ENCODE measurements at places on chromosomes 3 and 15.
A peak's percentile ranks its signal among the peaks of the same experiment; 100 is the strongest.

DNA sequence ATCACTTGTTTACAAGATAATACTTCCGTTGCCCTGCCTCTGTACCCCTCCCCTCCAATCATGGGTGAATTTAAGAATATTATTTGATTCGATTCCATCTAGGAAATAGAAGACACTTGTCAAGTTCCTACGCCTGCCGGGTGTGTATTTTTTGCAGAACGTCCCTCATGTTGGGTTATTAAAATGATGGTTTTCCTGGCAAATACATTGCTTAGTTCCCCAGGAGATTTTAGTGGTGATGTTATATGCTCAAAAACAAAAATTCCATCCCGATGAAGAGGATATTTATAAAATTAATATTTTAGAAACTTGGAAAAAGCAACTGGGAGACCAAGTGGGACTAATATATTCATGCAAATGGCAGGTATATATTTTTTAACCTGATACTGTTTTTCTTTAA, 548.4 kb downstream of the EDEM1 start:
- DNase-seq, result no peak

- no peak for DNase-seq
These were observed 105.5 kb upstream of the ICE2 start for GRCh38 chr15:60584355-60584998.

DNA sequence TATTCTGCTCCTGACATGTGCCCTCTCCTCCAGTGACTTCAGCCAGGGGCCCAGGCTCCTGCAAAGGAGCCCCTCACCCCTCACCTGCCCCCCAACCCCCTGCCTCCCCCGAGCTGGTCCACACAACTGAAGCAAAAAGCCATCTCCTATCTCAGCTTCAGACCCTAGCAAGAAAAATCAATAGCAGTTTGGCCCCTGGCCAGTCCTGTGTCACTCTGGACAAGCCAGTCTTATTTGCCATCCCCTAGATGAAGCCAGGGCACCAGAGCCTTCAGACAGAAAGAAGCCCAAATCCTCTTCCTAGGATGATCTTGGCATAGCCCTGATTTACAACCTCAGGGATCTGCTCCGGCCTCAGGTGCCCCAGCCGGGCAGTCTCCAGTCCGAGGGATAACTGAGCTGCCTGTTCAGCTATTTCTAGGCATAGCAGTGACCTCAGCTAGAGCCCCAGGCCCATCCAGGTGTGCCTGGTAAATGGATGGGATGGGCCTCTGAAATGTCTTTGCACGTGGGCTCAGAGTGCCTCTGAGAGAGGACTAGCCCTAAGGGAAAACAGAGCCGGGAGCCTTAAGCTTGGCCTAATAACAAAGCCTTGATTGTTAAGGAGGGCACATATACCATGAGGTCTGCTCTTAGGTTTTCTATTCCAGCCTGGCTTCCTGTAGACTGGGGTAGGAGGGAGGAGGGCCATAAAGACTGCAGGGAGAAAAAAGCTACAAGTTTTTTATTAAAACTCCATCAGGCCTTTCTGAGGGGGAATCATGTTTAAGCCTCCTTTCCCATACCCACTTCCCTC, 242.0 kb downstream of the SHQ1 start:
- DNase-seq, result peak; percentile 88

GRCh38 chr15:65081758-65082157, 5.2 kb downstream of the KBTBD13 start:
- no peak for DNase-seq

DNA sequence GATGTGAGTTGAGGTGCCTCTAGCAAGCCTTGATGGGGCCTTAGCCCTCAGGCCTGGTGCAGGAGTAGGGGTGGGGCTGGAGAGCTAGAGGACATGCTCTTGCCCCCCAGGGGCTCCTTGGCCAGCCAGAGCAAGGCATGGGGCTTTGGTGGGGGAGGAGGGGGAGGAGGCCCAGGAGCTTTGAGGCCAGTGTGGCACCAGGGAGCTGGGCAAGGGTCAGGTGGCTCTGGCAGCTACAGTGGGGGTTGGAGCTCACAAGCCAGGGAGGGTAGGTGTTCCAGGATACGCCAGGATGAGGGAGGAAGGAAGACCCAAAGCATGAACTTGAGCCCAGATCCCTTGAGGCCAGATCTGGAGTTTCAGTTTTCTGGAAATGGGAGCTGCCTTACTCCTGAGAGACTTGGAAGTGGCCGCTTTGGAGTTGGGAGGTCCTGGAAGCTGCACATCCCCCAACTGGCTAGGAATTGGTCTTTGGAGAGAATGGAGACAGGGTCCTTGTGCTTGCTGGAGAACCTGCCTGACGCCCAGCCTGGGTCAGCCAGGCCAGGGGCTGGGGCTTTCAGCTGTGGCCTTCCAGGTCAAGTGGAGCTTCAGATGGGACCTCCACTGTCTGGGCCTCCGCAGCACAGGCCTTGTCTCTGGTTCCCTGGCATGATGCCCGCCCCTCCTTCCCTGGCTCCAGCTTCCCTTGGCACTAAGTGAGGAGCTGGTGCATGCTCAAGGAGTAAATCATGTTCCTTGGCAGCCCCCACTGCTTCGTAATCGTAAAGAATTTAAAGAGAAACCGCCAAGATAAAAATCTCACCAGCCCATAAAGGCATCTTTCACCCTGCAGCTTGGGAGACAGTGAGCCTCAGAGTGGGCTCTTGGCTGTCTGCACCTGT, 8.7 kb downstream of the SEMA3F start:
- DNase-seq, result no peak

GRCh38 chr3:5016211-5017161, 37.2 kb downstream of the BHLHE40 start:
- DNase-seq, result peak; percentile 38

- DNase-seq, result no peak
These were observed 4.8 kb downstream of the TTBK2 start for GRCh38 chr15:42915654-42916315.

- no peak for DNase-seq
These were observed 7.3 kb downstream of the ARL6IP5 start for GRCh38 chr3:69092030-69092516.

DNA sequence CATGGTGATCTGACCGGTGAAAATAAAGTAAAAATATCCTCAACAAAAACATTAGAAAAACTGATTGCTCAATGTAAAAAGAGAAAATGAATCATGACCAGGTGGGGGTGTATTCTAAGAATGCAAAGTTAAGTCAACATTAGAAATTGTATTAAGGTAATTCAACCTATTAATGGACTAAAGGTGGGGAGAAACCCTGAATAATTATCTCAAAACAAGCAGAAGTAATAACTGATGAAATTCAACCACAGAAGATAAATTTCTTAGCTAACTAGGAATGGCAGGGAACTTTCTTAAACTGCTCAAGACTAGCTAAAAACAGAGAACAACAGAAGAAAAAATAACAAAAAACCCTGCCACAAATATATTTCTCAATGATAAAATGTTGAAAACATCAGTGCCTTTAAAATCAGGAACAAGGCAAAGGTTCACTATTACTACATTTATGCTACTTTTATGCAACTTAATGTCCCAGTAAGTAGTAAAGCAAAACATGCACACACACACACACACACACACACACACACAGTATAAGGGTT, 204.4 kb upstream of the THBS1 start:
- no peak for DNase-seq

GRCh38 chr3:169250000-169250399, 413.5 kb downstream of the MECOM start:
- no peak for DNase-seq

- no peak for DNase-seq
These were observed 436.5 kb upstream of the TBL1XR1 start for GRCh38 chr3:177633671-177634207.

DNA sequence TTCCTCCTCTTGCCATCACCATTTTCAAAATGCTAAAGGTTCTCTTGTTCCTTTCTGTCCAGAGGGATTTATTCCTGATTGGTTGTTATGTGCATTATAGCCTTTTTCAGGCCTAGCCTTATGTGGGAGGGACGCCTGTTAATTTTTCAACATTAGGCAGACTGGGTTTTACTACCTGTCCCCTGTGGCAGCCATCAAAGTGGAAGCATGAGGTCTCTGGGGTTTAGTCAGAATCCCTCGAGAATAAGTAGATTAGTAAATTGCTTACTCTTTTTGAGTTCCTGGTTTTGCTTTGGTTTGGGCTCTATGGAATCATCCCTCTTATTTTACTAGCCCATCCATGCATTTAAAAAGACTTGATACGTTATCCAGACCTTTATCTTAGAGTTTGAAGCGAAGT, 32.4 kb downstream of the PAK2 start:
- peak; percentile 6 for DNase-seq

GRCh38 chr3:187748050-187748481, 2.8 kb upstream of the BCL6 start:
- DNase-seq, result peak; percentile 94

DNA sequence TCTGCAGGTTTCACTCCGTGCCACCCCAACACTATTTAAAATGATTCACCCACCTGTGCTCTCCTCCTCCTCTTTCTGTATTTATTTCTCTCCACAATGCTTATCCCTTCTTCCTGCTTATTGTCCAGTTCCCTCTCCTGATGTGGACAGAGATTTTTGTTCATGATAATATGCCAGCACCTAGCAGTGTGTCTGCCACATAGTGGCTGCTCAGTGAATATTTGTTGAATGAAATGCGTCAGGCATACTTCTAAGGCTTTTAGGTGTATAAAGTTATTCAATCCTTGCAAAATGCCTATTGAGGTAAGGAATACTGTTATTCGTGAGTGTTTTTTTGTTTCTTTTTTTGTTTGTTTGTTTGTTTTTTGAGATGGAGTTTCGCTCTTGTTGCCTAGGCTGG, 67.5 kb upstream of the MME start:
- DNase-seq, result no peak

DNA sequence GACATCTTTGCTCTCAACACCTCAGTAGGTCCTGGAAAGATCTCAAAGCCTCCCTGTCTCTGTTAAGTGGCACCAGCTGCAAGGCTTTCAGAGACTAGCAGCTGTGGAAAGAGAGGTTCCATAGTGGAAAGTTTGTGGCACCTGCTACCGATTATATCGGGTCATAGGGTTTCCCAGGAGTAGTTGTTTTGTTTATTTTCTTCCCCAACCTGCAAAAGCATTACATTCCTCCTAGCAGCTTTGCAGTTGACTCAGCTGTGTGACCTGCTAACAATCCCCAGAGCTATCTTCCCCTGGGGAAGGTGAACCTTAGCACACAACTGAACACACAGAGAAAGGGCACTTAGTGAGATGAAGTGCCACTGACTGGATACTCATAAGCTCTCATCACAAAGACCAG, 598.9 kb upstream of the GRM7 start:
- DNase-seq, result no peak

DNA sequence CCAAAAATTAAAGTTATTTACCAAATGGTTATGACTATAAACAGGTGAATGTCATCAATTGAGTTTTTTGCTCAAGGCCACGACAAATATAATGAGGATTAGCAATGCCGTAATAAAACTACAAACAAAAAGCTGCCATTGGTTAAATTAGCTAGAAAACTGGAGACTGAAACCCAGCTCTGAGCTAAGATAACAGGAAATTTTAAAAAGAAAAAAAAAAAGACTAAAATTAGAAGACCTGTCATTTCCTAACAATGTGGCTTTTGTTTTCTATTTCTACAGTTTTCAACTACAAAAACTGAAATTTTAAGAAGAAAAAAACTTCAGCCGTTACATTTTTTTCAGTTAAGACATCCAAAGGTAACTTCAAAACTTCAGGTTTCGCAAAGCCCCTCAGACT, 9.7 kb downstream of the SLC12A6 start:
- no peak for DNase-seq

GRCh38 chr3:142889212-142890014, 530 bp upstream of the PCOLCE2 start:
- no peak for DNase-seq

DNA sequence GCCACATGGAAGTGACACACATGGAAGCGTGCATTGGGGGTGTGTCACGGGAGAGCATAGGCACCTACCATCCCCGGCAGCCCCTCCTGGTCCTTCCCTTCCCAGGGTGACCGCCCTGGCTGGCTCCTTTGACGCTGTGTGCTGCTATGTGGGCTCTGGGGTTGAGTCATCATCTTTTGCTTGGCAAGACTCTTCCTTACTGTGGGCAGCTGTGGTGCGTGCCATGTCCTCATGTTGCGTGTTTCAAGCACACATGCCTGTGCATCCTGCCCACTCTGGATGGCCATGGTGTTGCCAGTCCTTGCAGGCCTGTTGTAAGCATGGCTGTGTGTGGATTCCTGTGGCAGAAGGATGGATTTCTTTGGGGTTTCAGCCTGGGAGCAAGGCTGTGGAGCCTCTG, 14.0 kb downstream of the PLXNA1 start:
- DNase-seq, result no peak

GRCh38 chr15:73873889-73874511, 636 bp downstream of the TBC1D21 start:
- DNase-seq, result peak; percentile 31

- DNase-seq, result no peak
These were observed 90.6 kb downstream of the ABI3BP start for GRCh38 chr3:100902572-100902971.

GRCh38 chr3:23629181-23629894, 176.4 kb upstream of the UBE2E1 start:
- no peak for DNase-seq

GRCh38 chr15:71443538-71443937, 328.3 kb downstream of the THSD4 start:
- peak; percentile 53 for DNase-seq

DNA sequence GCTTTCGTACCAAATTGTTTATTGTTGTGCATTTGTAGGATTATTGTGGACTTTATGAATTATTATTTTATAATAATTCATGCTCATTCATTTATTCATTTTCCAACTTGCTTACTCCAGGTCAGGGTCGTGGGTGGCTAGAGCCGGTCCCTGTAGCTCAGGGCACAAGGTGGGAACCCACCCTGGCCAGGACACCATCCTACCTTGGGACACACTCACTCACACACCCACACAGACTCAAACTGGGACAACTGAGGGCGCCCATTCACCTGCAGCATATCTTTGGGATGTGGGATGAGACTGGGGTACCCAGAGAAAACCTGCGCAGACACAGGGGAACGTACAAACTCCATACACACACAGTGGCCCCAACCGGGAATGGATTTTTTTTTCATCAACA, 40.6 kb downstream of the SSUH2 start:
- no peak for DNase-seq

DNA sequence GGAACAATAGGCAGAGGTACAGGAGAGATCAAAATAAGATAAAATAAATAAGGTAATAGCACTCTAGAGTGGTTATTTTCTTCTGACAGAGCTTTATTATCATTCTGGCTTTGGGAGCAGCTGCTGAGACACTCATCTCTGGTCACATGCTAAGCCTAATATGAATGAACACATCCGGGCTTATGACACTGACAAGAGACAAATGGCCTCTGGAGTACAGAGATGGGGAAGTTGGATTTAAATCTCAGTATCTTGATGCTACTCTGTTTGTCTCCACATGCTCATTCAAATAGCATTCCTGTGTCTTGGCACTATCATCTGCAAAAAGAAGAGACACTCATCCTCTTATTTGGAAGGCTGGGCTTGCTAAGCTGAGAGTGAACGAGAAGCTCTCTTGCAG, 55.6 kb downstream of the TMEM45A start:
- no peak for DNase-seq

DNA sequence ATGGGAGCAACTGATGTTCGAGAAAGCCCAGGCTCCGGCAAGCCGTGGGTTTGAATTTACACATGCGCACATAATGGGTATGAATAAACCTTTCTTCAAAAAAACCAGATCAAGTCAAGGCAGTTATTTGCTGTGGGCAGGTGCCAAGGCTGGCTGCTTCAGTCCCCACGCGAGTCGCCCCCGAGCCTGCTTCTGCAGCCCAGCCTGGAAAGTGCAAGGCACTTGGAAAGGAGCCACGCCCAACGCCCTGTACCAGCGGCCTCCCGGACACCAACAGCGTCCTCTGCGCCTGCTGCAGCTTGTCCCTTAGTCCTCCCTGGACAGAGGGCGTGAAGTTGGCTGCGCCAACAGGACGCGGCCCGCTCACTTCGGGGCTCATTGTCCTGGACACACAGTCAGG, 68.9 kb downstream of the KLF15 start:
- DNase-seq, result no peak

GRCh38 chr3:147574621-147575020, 165.5 kb downstream of the ZIC1 start:
- no peak for DNase-seq

Data from WERI-Rb-1 (cell line).